ENCODE measurements at places on chromosomes 16 and 17.

- DNase-seq = no peak
These were observed 172.5 kb upstream of the FOXF1 start for GRCh38 chr16:86337581-86338402.

DNA sequence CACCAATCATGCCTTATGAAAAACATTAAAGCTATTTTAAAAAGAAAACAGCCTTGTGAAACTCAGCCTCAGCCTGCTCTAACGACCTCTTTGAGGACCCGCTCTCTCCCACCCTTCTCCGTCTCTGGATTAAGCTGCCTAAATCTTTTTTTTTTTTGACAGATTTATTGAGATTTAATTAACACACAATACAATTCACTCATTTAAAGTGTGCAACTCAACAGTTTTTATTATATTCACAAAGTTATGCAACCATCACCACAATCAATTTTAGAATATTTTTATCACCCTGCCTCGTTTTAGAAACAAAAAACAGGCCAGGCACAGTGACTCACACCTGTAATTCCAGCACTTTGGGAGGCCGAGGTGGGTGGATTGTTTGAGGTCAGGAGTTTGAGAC is 8.4 kb downstream of the CDR2L start:
- no peak for DNase-seq

DNA sequence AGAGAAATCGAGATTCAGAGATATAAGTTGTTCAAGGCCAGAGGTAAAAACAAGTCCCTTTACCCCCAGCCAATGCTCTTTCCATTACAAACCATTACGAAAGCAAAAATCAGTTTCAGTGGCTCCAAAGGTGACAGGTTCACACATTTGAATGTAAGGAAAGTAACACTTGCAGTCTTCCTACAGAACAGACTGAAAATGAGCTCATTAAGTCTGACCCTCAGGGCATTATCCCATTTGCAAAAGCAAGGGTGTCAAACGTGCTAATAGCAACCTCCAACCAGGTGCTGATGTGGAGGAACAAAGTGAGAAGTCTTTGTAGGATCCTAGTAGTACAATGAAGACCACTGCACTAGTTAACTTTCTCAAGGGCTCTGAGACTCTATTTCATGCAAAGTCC is 65.2 kb downstream of the XPO6 start:
- no peak for DNase-seq

DNA sequence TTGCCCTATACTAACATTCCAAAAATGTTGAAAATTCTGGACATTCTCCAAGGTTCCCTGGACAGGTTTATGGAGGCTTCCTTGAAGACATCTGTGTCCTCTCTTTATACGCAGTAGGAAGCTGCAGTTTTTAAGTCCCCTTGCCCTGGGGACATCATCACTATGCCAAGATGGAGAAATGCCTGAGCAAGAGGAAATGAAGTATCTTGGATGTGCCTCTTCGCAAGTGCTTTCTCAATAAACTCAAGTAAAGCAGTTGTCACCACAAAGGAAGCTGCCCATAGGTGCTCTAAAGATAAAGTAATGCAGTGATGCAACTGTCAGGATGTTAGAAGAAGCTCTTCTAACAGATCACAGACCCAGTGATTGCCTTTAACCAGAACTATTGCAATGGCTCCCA is 71.0 kb downstream of the CDYL2 start:
- DNase-seq = no peak

DNA sequence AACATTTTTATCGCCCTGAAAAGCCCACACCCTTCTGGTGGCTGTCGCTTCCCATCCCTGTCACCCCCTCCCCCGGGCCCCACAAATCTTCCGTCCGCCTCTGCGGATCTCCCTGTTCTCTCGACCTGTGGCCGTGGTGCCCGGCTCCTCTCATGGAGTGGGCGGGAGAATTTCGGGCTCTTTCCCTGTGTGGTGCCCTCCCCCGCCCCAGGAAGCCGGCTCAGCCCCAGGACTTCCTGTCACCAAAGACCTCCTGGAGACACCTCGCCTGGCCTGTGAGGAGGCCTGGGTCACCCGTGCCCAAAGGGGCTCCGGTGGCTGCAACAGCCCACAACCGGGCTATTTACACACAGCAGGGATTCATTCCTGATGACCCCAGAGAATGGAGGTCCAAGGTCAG is 26.1 kb upstream of the UBE2I start:
- no peak for DNase-seq

GRCh38 chr17:39123627-39124026 is 27.8 kb downstream of the PLXDC1 start:
- DNase-seq = no peak

DNA sequence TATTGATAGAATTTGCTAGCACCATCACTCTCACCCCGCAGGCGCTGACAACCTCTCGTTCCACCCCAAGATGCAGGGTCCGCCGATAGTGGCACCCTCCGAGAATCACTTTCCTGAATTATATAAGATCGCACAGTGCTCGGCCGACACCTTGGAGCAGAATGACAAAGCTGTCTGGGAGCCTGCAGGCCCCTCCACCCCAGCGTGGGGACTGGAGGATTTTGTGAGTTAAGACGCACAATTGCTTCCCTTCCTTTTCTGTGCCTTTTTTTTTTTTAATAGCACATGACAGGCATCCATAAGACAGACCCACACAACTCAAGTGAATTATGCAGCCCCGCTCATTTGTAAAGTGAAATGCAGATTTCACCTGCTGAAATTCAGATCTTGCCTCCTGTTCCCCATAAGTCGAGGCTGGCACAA is 155.3 kb downstream of the C16orf78 start:
- peak; percentile 10 for DNase-seq

DNA sequence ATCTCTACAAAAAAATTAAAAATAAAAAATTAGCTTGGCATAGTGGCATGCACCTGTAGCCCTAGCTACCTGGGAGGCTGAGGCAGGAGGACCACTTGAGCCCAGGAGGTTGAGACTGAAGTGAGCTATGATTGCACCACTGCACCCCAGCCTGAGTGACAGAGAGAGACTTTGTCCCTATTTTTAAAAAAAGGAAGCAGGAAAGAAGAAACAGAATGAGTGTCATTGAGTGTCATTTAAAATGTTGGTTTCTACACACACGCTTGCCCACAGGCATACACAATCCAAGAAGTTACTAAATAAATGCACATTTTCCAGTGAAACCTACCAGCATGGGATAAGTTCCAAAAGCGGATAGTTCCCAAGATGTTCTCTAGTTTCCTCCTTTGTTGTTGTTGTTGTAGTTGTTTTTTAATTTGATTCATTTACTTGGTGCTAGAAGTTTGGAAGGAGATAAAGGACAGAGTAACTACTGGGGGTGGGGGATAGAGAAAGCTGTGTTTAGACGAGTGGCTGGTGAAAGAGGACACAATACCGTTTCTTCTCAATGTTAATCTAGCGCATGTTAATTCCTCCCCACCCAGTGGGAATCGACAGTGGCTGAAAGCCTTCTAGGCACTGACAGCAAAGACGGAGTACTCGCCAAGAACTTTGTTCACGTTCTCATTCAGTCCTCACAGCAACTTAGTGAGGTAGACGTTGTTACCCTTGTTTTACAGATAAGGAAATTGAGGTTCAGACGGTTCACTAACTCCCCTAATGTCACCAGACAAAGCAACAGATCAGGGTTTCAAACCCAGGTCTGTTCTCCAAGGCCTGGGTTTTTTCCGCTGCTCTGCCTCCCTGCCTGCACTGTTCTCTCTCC is 17.3 kb downstream of the MRPS23 start:
- no peak for DNase-seq

GRCh38 chr16:30669903-30670824 is 11.9 kb downstream of the FBRS start:
- DNase-seq = no peak

GRCh38 chr17:82222816-82223215 is 6.0 kb upstream of the SLC16A3 start:
- no peak for DNase-seq

DNA sequence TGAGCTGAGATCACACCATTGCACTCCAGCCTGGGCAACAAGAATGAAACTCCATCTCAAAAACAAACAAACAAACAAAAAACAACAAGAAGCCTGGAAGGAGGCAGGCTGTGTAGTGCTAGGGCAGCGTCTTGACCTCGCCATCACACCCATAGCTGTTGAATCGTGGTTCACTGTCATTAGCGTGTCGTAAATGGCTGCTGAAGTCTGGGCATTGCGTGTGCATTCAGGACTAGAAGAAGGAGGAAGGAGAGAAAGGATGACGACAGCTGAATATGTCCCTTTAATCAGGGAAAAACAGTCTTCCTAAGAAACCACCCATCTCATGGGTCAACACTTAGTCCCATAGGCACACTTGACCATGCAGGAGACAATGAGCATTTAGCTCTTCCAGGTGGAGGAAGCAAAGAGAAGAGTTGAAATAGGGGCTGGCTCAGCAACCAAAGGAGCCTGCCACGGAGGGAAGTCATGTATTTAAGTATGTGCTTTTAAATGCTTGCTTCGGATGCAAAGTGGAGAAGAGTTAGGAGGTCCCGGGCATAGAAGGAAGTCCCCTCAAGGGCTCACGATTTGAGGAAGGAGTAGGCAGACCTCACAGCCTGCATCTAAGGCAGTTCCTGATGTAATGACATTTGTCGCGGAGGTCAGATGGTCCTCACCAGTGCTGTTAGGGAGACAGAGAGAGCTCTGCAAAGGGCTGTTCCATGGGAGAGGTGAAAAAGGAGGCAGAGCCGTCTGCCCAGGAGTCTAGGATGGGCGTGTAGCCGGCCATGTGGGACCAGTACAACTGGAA is 8.8 kb downstream of the PRSS22 start:
- no peak for DNase-seq

- DNase-seq = no peak
These were observed 74.6 kb upstream of the ZNF750 start for GRCh38 chr17:82914375-82914774.

GRCh38 chr17:17060001-17060922 is 18.0 kb downstream of the MPRIP start:
- no peak for DNase-seq

DNA sequence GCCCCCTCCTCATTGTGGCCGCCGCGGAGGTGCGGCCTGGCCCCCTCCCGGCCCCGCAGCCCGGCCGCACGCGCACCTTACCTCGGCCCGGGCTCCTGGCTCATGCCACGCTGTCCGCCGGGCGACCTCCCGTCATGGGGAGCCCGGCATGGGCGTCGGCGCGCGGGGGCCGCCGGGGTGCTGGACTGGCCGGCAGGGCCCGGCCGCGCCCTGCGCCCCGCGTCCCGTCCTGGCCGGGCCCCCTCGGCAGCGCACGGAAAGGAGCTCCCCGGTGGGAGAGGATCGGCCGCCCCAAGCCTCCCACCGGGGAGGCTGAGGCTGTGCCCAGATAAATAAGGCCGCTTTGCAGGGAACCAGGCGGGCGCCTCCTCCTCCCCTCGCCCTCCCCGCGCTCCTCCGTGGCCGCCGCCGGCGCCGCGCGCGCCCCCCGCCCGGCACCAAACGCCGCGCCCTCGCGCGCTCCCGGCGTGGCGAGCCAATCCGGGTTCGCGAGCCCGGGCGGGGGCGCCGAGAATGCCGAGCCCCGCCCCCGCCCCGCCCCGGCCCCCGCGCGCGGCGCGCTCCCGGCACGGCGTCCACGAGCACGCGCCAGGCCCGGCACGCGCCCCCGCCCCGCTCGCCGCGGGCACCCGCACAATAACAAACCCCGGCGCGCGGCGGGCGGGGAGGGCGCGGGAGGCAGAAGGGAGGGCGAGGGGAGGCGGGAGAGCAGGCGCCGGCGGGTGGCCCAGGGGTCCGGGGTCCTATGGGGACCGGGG is at the start of gene FBXL16:
Gene FBXL16, minus strand, starts transcription at position 371 of the 758 bp plus-strand sequence. CDS start 8,396 bp downstream, outside the sequence.
- DNase-seq = no peak

GRCh38 chr16:70522216-70523075 is 908 bp downstream of the COG4 start:
- no peak for DNase-seq

DNA sequence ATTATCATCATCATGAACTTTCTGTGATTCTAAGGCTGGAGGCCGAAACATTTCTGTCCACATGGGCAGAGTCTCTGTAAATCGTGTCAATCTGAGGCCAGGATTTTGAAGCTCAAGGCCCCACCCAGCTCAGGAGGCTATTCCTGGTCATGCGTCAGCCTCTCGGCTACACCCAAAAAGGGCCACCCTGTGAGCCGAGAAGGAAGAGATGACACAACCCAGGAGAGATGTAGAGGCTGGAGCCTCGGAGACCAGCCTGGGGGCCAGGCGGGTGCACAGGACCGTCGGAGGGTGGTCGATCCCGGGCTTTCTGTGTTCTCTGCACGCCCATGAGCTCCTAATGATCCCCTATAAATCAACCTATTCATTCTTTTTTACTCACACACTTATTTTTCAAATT is 1.1 kb upstream of the CACNG1 start:
- no peak for DNase-seq

- no peak for DNase-seq
These were observed 269.1 kb downstream of the FTO start for GRCh38 chr16:53973021-53973420.

- DNase-seq = peak; percentile 28
These were observed 36.4 kb downstream of the AKAP1 start for GRCh38 chr17:57121308-57122042.

- no peak for DNase-seq
These were observed 190.2 kb downstream of the IRX5 start for GRCh38 chr16:55120826-55121225.

- no peak for DNase-seq
These were observed 52.7 kb upstream of the NOG start for GRCh38 chr17:56540836-56541235.

DNA sequence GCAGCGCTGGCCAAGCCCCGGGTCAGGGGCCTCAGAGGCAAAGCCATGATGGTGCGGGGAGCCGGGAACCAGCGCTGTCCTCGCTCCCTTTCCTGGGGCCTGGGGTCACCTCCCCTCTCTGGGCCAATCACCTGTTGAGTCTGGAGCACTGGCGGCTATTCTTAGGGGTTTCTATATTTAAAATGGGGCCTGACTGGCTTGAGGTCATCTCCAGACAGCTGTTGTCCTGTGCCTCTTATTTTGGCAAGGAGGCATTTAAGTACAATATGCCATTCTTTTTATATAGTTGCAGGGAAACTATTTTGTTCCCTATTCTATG is at the start of gene COX6A2:
Gene COX6A2, minus strand, starts transcription at position 82 of the 319 bp plus-strand sequence. Its CDS starts 35 bp downstream, at position 47.
- no peak for DNase-seq

- no peak for DNase-seq
These were observed 16.0 kb upstream of the LHX1 start for GRCh38 chr17:36921095-36921851.

GRCh38 chr16:52367821-52368220 is 179.1 kb downstream of the TOX3 start:
- DNase-seq = no peak

GRCh38 chr16:4788489-4788889 is 344 bp upstream of the SEPTIN12 start:
- no peak for DNase-seq

- no peak for DNase-seq
These were observed 9.9 kb upstream of the GCGR start for GRCh38 chr17:81794074-81794476.

GRCh38 chr16:70577256-70577698 is 53.7 kb downstream of the SF3B3 start:
- DNase-seq = no peak

DNA sequence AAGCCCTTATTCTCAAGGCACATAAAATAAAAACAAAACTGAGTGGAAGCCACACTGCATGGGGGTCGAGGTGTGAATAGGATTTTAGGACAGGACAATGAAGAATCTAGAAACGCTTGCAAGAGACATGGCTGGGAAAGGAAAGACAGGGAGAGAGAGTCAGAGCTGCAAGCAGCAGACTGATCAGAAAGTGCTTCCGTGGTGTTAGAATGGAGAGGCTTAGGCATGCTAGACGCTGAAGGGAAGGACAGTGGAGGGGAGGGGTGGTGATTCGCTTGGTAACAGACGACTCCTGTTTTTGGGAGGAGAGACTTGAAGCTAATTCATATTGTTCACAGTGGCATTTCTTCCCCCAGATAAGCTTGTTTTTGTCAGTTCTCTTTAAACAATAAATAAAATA is 173.5 kb downstream of the AIPL1 start:
- no peak for DNase-seq

Data from hematopoietic multipotent progenitor cell (in vitro differentiated cells).